ENCODE measurements at places on chromosomes 5 and 9.

DNA sequence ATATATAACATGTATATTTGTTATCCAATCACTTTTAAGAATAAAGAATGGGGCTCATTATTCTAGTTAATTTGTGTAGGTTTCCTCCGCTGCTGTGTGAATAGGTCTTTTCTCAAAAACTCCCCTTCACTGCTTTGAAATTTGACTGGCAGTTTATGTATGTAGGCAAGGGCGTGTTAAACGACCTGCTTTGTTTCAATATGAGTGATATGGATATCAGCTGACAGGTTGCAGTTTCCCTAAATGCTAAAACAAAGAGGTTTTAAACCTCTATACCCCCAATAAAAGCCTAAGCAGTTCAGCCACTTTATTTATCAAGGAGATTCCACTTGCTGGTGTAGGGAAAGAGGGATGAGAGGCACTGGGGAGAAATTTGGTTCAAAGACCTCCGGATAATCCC lies 159.6 kb downstream of the TMEM167A start:
- no peak for DNase-seq

GRCh38 chr9:117415358-117415914 lies 579 bp upstream of the ASTN2 start:
- DNase-seq = no peak

DNA sequence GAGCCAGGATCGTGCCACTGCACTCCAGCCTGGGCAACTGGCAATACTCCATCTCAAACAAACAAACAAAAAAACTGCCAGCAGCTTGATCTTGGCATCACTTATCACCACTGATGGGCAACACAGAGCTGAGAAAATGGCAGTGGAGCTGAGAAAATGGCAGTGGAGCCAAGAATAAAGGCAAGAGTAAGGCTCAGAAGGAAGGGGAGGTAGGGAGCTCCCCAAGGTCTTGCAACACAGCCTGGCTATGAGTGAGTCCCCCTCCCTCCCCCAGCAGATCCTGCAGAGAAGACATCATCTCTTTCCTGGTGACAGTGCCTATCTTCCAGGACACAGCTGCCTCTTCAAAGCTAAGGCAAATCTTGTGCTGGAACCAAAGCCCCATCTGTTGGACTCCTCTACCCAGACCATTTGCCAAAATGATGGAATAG lies 70.3 kb downstream of the UGCG start:
- DNase-seq = no peak

DNA sequence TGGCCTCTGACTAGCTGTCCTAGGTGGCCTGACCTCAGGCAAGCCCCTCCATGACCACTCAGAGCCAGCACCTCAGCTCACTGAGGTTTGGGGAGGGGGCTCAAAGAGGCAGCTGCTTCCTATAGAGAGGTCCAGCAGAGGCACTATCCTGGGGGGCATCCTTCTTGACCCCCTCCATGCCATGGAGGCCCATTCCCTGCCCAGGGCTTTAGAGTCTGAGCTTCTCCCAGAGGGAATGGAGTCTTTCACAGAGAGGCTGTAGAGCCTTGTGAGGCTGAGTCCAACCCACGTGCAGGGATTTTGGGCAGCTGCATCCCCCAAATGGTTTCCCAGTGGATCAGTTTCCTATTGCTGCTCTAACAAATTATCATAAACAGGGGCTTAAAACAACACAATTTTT lies 16.9 kb downstream of the IRF1 start:
- no peak for DNase-seq

DNA sequence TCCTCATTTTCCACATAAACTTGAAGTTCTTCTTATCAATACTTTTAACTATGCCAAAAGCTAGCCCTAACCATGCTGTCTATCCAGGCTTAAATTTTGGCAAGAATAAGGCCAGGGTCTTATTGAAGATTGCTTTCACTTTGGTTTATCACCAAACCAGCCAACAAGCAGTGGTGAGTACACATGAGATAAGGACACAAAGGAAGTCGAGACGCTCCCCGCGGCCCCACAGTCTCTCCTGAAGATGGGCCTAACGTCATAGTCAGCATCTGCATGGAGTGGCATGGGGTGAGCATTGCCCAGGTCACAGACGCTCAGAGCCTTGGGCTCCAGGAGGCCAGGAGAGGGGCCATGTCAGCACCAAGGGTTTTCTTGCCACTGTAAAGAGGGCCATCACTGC lies 80.3 kb downstream of the ATPSCKMT start:
- no peak for DNase-seq

DNA sequence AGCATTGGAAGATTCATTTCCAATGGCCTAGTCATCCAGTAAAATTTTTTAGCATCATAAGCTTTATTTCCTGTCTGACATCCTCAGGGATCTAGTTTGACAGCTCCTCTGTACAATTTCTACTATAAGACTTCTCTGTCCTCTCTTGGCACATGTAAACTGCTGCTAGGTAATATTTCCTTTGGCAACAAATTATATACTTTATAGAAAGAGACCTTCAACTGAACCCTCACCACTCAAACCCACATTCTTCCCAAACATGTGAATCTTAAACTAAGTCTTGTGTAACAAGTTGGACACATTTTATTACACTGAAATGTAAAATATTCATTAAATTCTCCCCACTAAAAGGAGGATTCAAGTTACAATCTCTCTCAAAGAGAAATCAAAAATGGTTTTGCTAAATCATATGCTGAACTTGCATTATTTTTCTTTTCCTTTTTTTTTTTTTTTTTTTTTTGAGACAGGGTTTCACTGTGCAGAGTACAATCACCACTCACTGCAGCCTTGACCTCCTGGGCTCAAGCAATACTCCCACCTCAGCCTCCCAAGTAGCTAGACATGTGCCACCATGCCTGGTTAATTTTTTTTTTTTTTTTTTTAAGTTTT lies 36.9 kb downstream of the SCAI start:
- DNase-seq = no peak

DNA sequence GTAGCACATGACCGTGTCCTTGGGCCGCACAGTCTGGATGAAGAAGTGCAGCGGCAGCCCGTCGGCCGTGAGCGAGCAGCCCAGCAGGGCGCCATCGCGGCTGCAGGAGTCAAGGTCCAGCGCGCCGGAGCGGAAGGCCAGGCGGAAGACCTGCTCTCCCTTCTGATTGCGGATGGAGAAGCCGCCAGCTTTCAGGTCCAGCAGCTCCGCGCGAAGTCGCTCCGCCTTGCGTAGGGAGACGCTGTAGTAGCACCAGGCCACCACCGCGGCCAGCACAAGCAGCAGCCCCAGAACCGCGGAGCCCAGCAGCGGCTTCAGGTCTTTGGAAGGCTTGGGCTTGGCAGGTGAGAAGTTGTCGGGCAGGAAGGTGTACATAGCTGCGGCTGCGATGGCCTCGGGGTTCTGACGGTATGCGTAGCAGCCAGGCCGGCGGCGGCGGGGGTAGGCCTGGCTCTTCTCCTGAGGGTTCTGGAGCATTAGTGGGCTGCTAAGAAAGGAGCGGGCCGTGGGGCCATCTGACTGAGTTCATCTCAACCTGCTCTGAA lies 4.2 kb downstream of the MYORG start:
- DNase-seq = no peak

DNA sequence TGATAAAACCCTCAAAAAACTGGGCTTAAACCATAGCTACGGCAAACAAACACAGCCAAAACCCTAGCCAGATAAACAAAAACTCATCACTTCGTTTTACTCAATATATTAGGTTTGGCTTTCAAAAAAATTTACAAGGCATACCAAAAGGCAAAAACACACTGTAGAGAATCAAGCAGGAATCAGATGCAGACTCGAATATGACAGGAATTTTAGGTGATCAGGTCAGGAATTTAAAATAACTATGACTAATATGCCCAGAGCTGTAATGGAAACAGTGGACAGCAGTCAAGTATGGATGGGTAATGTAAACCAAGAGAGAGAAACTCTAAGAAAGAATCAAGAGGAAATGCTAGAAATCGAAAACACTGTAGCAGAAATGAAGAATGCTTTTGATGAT lies 26.5 kb upstream of the DOCK2 start:
- no peak for DNase-seq

DNA sequence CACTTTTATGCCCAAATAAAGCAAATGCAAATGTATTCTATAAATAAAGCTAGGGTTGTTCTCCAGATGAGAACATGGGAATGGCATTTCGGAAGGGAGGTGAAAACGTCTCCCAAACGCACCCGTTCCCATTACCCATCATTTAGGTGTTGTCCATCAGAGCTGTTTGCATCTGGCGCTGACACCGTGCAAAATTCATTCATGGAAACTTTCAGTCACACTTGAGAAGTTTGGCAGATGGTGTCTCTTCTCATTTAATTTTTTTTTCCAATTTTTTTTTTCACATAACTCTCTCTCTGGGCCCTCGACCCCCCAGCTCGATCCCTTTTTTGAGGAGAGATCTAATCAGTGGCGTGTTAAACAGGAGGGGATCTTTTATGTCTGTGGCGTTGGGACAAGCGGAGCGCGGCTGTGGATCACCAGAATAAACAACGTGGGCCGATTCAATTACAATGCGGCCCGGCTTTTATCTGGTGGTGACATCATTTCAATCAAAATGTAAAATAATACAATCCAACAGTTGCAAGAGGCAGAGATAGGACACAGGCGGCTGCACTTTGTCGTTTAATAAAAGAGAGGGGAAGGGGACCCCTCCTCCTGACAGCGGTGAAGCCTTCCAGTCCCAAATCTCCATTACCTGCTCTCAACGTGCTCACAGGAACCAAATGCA lies 246.1 kb upstream of the IRX4 start:
- DNase-seq = no peak

DNA sequence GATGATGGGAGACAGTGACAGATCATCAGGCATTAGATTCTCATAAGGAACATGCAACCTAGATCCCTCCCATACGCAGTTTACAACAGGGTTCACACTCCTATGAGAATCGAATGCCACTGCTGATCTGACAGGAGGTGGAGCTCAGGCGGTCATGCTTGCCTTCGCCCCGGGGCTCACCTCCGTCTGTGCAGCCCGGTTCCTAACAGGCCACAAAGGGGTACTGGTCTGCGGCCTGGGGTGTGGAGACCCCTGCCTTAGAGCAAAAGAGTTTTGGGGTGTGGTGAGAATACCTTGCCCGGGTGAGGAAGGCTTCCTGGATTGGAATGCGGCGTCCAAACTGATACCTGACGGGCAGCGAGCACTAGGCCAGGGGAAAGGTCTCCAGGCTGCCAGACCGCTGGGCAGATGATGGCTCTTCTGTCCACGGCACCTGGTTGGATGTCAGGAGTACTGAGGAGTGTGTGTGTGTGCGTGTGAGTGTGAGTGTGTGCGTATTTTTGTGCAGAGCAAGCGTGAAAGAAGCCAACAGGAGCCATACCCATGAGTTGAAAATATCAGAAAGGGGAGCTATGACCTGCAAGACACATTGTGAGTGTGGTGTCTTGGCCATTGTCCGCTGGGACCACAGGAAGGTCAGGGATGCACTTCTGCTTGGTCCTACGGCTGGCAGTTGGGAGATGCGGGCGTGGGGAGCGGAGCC lies 55.4 kb downstream of the ACER2 start:
- no peak for DNase-seq

GRCh38 chr5:95739857-95740256 lies 8.7 kb downstream of the RHOBTB3 start:
- DNase-seq = no peak

- no peak for DNase-seq
Measured at GRCh38 chr5:116389601-116390000, 185.0 kb downstream of the SEMA6A start.

- no peak for DNase-seq
Measured at GRCh38 chr5:15783734-15784133, 283.8 kb downstream of the FBXL7 start.

DNA sequence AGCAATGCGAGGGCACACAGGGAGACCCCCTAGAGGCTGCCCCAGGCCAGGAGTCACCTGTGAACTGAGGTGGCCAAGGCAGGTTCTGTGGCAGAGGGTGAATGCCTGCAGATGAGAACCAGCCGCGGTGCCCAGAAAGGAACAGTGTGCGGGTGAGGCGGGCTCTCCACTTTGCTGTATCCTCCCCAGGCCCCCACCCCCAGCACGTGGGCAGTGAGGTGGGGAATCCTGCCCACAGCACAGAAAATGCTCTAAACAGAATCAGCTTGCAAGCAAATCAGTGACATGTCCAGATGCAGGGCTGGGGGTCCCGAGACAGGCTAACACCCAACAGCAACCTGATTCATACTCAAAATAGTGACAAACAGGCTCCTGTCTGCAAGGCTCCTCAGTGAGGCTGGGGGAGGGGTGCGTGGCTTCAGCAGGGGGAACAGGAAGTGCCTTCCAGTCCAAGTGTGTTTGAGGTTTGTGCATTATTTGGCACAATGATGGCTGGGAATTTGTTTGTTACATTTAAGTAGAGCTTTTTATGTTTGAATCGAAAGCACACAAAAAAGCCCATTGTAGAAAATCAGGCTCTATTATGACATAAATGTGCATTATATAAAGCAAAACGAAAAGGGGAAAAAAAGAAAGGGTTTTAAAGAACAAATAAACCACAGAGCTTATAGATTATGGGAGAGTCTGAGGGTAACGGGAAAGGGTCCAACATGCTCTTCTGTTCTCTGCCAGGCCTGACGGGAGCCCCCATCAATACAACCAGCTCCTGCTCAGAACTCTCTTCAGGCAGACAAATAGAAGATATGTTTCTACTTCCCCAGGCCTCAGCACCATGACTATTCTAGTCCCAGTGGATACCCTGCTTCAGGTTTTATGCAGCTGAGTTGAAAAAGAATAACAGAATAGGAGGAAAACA lies 201.3 kb downstream of the HSD17B3 start:
- DNase-seq = no peak

DNA sequence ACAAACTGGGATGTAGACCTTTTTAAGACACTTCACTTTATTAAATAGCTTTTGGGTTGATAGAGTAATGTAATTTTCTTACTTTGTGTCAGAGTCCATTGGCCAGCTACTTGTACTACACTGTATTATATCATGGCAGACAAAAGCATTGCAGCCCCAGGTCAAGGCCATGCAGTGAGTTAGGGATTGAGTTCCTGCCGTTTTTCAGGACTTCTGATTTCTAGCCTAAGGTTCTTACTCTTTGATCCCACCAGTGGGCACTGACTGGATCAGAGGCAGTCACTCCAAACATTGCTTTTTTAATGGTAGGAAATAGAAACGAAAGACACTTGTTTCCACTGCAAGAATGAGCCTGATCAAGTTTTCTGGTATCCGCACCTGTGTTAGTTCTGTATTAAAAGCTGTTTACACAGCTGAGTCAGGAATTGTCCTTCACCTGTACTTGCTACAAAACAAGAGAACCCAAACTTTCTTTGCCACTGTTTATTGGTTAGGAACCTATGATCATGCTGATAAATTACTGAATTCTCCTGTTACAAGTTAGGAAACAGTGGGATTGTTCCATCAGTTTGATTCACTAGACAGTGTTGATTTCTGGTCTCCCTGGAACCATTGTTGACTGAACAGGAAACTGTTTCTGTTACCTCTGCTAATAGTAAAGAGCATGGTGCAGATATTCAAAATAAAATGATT lies 22.1 kb downstream of the LRRC70 start:
- no peak for DNase-seq
